NCI-H2081 (cell line): ENCODE measurements at places on chromosomes 7 and 10.

- DNase-seq = no peak
Measured at GRCh38 chr10:90394311-90394710, 463.5 kb downstream of the HTR7 start.

DNA sequence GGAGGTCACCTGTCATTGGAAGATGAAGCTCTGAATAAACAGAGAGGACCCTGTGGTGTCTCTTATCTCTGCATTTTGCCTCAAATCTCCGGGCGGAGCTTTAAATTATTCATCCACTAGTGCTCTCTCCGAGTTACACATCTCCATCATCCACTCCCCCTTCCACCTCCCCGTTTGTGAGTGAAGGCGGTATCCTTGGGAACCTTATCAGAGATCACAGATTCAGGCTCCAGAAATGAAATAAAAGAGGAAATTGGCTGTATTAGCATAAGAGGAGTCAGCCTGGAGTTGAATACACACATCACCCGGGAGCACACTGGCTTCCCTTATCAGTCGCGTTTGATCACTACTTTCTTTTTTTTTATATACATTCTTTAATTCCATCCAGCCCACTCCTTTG lies 1184.8 kb downstream of the GATA3 start:
- no peak for DNase-seq

DNA sequence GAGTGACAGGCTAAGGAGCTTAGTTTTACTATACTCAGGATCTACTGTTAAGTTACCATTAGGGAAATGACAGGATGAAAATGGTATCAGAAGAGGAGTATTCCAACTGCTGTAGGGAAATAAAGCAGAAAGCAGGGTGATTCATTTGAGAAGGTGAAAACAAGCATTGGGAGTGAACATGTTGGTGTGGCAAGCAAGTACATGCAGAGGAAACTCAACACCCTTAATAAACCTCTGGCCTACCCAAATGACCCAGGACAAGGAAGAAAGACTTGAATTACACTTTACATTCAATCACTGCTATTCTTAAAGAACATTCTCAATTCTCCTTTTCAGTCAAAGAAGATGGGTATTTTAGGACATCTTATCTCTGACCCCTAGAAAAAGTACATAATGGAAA lies 28.7 kb downstream of the ERLIN1 start:
- no peak for DNase-seq

DNA sequence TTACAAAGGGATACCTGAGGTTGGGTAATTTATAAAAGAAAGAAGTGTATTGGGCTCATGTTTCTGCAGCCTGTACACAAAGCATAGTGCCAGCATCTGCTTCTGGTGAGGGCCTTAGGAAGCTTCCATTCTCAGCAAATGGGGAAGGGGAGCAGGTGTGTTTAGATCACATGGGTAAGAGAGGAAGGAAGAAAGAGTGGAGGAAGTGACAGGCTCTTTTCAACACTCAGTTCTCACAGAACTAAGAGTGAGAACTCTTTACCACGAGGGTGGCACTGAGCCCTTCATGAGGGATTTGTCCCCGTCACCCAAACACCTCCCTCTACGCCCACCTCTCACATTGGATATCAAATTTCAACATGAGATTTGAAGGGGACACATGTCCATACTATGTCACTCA lies 506 bp upstream of the FAM170B start:
- no peak for DNase-seq

DNA sequence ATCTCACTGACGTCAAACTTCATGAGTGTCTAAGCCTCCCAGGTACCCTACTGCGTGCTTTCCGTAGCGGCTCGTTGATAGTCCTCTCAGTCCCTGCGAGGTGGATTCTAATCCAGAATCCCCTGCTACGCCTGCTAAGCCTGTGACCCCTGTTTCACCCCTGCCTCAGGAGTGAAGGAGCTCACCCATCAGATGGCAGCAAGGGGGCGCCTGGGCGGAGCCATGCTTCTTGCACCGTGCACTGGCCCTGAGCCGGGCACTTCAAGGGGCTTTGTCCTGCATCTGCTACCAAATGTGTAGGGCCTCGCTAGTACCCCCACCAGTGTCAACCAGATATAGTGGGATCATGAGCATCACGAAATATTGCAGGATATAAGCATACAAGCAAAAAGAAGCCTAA lies 918 bp upstream of the STRA8 start:
- DNase-seq = no peak

- DNase-seq = no peak
Measured at GRCh38 chr7:54837168-54837567, 78.2 kb upstream of the SEC61G start.

DNA sequence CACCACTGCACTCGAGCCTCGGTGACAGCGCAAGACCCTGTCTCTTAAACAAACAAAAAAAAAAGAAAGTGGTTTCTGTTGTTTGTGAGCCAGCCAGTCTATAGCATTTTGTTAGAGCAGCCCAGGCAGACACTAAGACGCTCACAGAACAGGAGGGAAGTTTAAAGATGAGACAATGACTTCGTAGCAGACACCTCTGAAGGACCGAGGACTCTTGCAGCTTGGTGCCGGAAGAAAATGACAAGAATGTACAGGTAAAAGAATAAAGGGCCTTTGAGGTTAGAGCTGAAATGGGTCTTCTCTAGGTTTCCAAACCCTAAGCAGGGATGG lies 39.7 kb downstream of the MACROH2A2 start:
- DNase-seq = no peak

DNA sequence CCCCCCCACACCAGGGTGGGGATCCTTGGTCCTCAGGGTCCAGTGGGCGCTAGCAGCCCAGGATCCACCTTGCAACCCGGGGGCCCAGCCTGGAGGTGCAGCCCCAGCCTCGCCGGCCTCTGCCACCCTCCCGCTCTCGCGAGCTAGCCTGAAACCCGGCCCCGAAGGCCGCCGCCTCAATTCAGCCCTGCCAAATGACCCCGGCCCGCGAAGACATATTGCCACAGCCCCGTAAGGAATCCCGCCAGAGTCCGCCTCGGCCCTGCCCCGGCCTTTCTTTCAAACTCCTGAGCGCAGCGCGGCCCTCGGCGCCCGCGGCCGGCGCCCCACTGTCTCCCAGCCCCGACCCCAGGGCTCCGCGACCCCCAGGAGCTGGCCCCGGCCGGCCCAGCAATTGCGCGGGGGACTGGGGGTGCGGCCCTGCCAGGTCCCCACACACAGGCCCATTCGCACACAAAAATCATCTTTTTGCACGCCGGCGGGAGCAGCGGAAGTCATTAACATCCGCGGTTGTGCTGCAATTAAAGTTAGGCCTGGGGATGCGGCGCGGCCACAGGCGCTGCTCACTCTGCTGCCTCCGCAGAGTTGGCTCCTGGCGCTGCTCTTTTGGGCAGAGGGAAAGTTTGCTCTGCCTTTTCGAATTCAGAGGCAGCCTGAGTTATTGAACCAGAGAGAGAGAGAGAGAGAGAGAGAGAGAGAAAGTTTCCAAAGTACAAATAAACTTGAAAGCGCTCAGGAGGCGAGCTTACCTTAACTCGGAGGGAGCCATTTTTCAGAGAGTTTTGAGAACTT lies 4.0 kb downstream of the HOXA5 start:
- DNase-seq = no peak

DNA sequence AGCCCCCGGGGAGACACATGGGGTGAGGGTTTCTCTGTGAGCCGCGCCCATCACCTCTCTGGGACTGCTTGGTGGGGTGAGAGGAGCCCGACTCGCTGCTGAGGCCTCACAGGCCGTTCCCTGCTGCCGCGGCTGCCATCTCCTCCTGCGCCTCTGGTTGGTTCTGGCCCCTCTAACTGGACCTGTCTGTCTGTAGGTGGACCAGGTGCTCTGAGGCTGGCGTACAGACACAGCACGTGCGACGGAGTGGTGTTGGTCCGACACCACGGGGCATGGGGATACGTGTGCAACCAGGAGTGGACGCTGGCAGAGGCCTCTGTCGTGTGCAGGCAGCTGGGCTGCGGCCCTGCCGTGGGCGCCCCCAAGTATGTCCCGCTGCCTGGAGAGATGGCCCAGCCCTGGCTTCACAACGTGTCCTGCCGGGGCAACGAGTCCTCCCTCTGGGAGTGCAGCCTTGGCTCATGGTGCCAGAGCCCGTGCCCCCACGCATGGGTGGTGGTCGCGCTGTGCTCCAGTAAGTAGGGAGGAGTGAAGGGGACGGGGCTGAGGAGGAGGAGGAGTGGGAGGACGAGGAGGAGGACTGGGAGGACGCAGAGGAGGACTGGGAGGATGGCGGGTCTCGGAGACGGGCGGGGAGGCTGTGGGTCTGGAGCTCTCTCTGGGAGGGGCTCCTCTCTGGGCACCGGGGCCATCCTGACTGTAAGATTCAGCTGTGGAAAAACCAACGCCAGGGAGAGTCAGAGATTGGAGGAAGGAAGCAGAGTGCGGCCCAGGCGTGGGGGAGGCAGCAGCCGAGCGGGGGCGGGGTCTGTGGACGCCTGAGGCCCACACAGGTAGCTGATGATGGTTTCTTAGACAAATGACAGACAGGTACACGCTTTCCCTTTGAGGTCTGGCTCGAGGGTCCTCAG lies 2.6 kb downstream of the SCART1 start:
- DNase-seq = no peak

DNA sequence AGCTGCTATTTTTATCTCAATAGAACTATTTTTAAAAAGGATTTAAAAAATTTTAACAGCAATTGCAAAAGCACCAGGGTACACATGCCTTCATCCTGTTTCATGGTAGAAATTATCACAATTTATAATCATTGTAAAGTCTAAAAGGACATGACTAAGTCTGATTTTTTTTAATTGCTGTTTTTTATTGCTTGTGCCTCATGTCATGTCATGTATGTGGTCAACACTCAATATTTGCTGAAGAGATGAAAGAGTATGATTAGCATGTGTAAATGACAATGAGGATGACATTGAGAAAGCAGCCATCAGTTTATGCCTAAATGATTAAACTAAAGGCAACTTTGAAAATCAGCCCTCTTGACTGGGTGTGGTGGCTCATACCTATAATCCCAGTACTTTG lies 74.8 kb downstream of the GPR37 start:
- DNase-seq = no peak

- DNase-seq = peak; percentile 95
Measured at GRCh38 chr7:123534383-123535260, at the start of gene IQUB. Gene IQUB, minus strand, starts transcription at chr7:123534595. Its CDS starts 22,255 bp downstream, at chr7:123512340.

GRCh38 chr7:128867842-128868623 lies 5.4 kb downstream of the ATP6V1F start:
- DNase-seq = peak; percentile 82

GRCh38 chr10:28202941-28203352 lies 99.9 kb downstream of the MPP7 start:
- no peak for DNase-seq

- DNase-seq = peak; percentile 48
Measured at GRCh38 chr7:1567049-1567771, 2.6 kb downstream of the PSMG3 start.

DNA sequence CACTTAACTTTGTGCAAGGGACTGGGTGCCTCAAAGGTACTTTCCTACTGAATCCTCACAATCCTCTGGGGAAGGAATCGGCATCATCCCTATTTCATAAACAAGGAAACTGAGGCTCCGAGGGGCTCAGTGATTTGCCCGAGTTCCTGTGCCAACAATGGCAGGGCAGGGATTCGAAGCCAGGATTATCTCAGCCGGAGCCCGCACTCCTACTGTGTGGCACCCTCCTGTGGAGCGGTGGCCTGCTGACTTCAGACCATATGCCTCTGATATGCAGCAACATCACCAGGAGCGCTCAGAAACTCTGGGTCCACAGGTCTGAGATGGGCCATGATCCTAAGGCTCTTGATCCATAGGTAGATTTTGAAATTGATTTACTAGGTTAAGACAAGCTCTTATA lies 46.6 kb downstream of the PODXL start:
- no peak for DNase-seq

DNA sequence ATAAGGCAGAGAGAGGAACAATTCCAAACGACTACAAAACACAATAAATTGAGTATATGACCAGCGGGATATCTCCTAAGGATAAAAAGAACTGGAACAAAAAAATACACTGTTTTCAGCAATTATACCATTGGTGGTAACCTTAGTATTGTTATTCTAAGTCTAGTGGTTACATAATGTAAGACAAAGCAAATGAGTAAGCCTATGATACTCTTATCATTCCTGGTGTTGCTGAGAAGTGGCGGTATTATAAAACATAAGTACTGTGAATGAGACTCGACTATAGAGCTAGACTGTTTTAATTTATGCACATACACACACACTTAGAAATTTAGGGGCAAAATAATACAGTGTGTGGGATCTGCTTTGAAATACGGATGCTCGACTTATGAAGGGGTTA lies 107.7 kb downstream of the NRBF2 start:
- DNase-seq = no peak

- DNase-seq = no peak
Measured at GRCh38 chr10:130409931-130410330, 273.7 kb downstream of the GLRX3 start.

DNA sequence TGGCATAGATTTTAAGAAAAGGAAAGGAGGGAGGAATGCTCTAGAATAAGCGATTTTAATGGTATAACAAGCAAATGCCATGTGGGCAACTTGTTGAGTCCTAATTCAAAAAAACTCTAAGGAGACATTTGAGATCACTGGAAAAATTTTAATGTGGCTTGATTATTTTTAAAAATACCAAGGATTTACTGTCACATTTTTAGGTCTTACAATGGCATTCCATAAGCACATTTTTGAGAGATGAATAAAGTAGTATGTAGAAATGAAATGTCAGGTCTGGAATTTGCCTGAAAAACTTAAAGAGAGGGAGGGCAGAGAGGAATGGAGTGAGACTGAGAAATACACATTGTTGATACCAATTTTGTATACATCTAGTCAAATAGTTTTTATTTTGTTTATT lies 20.3 kb downstream of the NCAPG2 start:
- DNase-seq = no peak

DNA sequence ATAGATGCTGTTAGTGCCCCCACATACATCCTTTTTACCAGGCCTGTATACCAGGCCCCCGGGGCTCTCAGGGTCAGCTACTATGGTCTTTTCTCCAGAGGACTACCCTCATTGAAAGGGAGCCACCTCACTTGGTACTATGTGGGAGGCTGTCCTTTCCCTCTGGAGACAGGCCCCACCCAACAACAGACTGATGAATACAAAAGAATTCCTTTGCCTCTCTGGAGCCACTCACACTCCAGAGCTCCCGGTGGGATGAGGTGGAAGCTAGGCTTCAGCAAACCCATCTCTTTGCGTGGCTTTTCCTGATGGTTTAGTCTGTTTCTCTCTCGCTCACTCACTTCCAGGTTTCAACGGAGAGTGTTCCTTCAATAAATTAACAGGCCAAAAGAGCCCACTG lies 30.3 kb downstream of the ANKMY2 start:
- no peak for DNase-seq

GRCh38 chr7:34104115-34104514 lies 198.8 kb downstream of the BMPER start:
- no peak for DNase-seq

- no peak for DNase-seq
Measured at GRCh38 chr10:42896735-42897134, 114.1 kb downstream of the BMS1 start.

GRCh38 chr7:101875283-101875846 lies 57.9 kb downstream of the CUX1 start:
- DNase-seq = no peak

DNA sequence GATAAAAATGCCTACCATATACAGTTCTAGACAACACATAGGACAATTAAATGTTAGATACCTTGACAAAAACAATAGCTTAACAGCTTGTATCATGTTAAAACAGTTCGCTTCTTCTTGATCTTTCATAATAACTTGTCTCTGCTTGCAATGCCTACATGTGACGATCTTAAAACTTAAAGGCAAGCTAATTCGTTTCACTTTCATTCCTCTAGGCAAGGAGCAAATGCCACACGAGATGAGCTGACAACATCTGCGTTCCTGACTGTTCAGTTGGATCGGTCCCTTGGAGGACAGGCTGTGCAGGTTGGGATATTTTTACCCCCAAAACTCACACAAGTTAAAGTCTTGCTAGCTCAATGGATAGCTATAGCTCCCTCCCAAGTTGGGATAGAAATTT lies 51.6 kb upstream of the ARL4A start:
- DNase-seq = no peak

GRCh38 chr7:223118-223800 lies 30.9 kb downstream of the FAM20C start:
- no peak for DNase-seq
